ENCODE measurements at places on chromosomes 11 and 22.

DNA sequence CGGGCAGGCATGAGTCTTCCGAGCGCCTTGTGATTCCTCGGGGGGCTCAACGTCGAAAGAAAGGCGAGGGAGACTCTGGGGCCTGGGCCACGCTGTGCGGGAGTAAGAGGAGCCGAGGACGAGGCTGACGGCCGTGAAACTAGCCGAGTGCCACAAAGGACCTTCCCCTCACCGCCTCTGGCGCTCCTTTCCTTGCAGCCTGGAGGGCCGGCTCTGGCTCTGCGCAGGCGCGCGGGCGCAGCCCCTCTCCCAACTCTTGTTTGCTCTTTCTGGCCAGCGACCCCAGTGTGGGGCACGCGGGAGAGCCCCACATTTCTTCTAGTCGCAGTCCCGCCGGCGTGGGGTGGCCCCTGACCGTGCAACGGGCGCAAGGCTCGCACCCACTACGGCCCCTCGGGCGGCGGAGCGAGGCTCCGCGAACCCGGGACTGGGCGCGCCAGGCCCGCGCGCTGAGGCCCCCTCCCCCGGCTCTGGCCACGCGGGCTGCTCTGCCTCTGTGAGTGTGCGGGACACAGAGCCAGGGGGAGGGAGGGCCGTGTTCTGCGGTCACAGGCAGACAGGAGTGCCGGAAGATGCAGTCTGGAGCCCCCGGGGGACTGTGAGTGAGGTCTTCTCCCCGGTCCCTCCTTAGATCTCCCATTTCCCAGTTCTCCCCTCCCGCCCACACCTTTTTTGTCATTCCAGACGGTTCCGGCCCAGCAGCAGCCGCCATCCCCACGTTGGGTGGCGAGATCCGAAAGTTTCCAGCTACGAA is 1.0 kb upstream of the TOB2 start:
- peak; percentile 74 for DNase-seq

GRCh38 chr22:24290459-24290858 is 19.8 kb downstream of the SPECC1L start:
- DNase-seq, result no peak

DNA sequence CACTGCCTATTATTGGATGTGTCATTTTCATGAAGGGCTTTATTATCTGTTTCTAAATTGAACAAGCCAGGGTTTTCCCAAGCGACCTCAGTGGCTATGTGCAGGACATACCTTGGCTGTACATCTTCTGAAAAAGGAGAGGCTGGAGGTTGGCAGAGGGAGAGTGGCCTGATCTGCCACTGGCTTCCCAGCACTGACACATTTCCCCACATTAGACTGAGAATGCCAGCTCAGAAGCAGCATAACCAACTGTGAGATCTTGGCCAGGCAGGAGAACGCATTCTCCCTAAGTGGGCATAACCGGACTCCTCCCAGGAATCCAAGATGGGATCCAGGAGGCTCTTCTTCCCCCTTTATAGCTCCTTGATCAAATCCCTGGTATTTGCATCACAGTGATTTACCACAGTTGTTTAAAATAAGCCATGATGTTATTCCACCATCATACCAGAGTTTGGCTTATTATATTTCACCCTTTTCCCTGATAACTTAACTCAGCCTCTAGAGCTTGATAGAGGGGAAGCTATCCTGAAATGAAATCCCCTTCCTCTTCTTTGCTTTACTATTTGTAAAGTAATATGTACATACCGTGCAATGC is 33.8 kb downstream of the AMOTL1 start:
- no peak for DNase-seq

DNA sequence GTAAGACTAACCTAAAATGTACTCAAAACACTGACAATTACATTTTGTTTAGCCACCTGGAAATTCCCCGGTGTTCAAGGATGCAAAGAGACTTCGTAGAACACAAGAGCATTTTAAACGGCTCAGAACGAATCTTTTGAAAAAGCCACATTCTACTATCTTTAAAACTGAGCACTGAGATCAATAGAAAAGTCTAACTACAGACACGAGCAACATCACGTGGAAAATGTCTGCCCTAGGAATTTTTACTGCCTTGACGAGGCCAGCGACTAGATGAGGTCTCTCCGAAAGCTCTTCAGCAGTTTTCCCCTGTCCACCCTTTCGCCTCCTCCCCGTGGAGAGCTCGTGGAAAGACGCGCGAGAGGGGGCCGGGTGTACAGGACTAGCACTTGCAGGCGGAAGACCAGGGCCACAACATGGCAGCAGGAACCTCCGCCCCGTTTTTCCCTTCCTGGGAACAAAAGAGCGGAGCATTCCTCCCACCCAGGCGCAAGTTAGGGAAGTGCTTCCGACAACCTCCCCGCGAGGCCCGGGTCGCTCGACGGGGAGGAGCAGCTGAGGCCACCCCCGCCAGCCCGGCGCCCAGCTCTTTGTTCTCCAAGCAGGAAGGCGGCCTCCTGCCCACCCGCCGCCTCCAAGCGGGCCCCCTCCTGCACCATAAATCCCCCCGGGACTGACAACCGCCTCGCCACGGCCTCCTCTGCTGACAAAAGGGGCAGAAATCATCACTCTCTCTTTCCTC is 1.1 kb downstream of the EIF4G2 start:
- peak; percentile 28 for DNase-seq

- no peak for DNase-seq
Observed at GRCh38 chr11:41413843-41414242, 45.6 kb downstream of the LRRC4C start.

DNA sequence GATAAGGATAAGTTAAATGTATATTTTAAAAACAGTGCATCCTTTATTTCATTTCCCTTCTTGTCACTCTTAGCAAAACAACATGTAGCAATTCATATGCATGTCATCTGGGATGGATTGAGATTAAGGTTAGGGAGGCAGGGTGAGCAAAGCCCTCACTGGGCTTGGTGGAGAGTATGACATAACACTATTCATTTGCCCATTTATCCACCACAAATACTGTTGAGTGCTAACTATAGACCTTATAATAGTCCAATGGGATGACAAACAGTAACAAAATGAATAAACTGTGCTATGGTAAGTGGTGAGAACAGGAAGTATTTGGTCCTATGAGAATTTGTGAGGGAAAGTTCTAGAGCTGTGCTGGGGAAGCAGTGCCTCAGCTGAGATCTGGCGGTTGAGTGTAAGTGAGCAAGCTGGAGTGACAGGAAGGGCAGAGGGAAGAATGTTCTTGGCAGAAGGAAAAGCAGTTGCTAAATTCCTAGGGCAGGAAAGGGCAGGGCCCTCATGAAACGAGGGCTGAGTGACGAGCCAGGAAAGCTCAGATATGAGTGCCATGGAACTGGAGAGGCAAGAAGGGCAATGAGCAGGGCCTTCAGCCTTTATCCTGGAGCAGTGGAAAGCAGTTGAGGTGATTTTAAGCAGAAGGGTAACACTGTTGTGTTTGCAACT is 6.7 kb downstream of the HSD17B12 start:
- no peak for DNase-seq

Data from WERI-Rb-1 (cell line).